ENCODE measurements at places on chromosomes 16 and 17.

DNA sequence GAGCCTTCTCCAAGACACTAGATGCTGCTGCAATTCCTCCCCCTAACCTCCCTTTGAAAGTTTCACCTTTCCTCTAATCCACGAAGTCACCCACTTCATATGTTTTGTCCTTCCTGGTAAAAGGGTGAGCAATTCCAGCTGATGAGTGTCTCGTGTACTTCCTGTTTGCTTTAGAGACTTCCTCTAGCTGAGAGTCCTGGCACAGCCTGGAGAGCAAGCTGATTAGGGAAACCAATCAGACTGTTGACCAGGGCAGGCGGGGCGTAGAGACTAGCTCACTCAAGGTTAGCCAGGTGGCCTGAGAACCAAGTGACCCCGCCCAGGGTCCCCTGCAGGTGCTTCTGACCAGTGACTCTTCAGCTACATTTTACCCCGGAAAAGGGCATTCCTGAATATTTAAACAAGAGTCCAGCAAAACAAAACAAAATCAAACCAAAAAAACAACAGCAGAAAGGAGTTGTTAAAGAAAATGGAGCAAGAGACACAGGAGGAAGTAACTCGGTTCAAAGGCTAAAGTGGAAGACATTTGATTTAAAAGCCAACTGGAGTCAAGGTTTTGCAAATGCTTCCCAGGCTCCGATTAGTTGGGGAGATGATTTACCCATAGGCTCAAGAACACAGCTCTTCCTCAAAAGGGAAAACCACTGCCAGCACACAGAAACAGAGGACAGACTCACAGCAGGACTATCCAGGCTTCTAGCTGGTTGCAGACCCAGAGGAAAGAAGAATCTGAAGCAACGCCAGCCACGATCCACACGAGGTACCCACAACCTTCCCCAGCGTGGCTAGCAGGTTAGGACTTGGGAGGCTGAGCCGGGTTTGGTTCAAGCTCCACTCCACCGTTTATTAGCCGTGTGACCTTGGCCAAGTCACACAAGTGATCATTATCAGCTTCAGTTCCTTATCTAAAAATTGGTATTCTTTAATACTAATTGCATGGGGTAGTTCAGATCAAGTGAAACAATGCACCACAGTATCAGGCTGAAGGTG is 13.4 kb downstream of the HSPB9 start:
- no peak for DNase-seq

- DNase-seq, result no peak
Observed at GRCh38 chr17:75832652-75833400, 11.4 kb downstream of the UNC13D start.

DNA sequence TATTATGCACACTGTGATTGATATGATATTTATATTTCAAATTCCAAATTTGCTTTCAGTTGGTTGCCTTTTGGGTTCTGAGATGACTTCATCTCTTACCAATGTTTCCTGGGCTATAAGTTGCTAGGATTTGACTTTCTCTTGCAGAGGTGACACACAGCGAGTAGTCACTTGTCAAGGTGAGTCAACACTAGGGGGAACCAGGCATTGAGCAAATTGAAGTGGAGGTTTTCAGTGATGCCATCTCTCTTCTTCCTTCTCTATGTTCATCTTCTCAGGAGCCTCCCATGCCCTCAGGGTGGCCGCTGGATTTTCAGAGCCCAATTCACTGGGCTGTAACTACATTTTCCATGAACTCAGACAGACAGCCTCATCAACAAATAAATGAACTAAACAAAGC is 6.0 kb upstream of the CPD start:
- no peak for DNase-seq

DNA sequence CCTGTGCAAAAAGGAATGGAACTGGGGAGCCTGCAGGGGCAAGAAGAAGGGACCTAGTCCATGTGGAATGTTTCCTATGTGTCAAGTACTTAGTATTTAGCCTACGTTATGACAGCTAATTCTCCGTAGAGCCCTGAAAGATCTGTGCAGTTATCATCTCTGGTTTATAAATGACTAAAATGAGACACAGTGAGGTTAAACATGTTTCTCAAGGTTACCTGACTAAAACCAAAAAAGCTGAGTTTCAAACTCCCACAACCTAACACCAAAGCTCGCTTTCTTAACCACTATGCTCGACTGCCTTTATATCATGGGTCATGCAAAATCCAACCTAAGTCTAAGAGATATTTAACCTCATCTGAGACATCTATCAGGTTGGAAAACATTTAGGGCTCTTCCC is 53.3 kb upstream of the CCL2 start:
- no peak for DNase-seq

DNA sequence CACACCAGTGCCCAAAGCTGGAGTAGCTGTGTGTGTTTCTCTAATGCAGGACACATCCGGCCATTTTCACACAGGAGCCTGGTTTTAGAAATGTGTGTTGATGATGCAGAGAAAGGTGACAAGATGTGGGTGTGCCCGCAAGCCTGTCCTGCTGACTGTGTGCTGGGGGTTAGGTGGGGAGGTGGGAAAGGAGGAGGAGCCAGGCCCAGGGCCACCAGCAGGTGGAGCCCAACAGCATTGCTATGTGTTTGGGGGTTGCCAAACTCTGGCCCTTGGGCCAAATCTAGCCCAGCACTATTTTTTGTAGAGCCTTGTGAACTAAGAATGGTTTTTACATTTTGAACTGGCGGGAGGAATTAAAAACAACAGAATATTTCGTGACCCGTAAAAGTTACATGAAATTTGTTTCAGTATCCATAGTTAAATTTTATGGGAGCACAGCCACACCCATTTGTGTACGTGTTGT is 61.7 kb upstream of the LGALS9 start:
- DNase-seq, result peak; percentile 66

DNA sequence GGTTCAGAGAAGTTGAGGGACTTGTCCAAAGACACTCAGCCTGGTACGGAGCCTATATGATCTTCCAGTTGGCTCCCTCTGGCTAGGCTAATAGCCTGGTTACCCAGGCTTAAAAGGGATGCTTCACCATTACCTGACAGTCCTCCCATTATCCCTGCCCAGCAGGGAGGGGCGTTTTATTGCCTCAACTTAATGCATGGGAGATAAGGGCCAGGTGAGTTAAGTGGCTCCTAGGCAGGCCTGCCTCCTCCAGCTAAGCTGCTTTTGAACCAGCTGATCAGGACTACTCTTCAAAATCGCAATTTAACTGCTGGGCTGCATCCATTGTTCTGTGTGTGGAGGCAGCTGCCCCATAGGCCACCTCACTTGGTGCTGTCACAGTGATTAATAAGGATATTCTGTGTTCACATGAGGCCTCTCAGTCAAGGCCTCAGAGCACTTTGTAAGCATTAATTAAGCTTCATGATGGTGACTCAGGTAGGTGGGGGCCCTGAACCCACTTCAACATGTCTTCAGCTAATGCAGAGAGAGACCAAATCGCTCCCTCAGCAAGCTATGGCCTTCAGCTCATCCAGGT is 27.9 kb downstream of the SMPD3 start:
- DNase-seq, result no peak

DNA sequence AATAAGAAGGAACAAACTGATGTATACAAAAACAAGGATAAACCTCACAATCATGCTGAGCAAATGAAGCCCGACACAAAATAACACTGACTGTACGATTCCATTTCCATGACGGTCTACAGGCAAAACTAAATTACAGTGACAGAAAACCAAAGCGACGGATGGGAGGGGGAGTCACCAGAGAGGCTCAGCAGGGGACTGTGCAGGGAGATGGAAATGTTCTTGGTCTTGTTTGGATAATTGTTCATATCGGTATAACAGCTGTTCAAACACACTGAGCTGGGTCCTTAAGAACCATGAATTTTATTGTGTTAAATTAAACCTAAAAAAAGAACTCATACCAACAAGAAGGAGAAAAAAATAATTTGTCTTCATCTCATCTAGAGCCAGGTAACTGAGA is 97.8 kb downstream of the NXN start:
- no peak for DNase-seq

- no peak for DNase-seq
Observed at GRCh38 chr16:83269048-83269447, 538.7 kb upstream of the HSBP1 start.

DNA sequence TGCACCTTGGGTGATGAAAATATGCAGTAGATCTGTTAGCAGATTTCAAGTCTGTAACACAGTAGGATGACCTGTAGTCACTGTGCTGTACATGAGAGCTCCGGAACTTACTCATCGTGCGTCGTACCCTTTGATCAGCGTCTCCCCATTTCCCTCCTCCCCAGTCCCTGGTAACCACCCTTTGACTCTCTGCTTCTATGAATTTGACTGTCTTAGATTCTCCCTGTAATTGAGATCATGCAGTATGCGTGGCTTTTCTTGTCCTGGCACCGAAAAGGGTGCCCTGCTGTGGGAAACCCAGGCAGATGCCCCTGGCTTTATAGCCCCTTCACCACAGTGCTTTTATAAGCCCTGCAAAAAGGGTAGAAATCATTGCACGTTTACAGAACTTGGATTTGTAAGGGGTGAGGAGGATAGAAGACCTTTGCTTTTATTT is 20.5 kb downstream of the CLEC16A start:
- no peak for DNase-seq

Data from hematopoietic multipotent progenitor cell (in vitro differentiated cells).